Stimulated activated CD4-positive, alpha-beta T cell treated with anti-CD3 and anti-CD28 coated beads, Interleukin-4, amount 100 ng/mL, for 48 hours (primary cell): ENCODE measurements at places on chromosomes 11 and 22.

- DNase-seq: no peak
Observed at GRCh38 chr11:20008190-20008870, 151.9 kb downstream of the DBX1 start.

DNA sequence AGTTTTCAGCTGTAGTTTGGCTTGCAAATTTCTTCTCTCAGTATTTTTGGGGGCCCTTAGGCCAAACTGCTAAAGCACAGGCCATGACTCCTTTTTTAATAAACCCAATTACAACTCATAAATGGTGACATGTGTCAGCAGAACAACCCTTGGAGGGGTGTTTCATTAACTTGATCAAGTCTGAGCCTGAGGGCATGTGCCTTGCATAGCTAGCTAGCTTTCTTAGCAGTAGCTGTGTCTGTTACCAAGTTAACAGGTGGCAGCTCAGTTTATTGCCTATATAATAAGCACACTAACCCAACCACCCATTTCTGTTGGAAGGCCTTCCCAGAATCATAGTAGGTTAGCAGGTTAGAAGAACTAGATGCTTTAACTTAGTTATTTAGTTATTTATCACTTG is 950.3 kb upstream of the CCDC90B start:
- DNase-seq: no peak

- no peak for DNase-seq
Observed at GRCh38 chr11:107924306-107924705, 3.9 kb upstream of the RAB39A start.

- DNase-seq: peak; percentile 72
Observed at GRCh38 chr11:72668629-72669347, 5.4 kb downstream of the PDE2A start.

DNA sequence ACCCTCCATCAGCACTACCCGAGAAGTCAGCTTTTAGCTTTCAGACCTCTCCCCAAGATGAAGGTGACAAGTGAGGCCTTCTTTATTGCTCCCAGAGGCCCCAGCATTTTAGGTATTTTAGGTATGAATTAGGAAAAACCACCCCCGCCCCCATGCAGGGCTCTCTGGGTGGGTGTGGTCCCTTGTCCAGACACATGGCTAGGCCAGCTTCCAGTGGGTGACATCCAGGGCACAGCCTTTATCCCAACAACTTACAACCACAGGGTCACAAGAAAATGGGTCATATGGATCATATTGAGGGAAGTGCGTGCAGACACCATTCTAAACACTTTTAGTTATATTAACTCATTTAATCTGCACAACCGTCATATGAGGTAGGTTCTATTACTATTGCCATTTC is 42.1 kb downstream of the RIBC2 start:
- DNase-seq: no peak

DNA sequence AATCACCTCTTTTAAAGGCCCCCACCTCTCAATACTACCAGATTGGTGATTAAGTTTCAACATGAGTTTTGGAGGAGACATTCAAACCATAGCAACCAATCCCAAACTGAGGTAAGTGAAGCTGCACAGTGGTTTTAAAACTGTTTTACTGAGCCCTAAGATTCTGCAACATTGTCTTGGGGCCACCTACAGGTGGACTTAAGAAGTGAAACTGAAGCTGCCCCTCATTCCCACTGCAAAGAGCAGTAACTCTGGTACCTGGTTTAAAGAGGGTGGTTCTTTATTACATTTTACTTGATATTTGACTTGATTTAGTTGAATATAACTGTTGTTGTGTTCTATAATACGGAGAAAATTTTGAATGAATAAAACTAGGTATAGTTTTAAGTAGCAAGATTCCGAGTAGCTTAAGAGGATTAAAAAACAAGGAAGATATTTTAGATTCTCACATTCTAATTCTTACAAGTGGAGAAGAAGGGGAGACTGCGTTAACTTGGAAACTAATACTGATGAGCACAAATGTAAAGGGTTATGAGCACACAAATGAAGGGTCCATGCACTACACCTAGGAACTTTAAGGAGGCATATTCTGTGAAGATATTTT is 26.7 kb downstream of the SYT9 start:
- no peak for DNase-seq

DNA sequence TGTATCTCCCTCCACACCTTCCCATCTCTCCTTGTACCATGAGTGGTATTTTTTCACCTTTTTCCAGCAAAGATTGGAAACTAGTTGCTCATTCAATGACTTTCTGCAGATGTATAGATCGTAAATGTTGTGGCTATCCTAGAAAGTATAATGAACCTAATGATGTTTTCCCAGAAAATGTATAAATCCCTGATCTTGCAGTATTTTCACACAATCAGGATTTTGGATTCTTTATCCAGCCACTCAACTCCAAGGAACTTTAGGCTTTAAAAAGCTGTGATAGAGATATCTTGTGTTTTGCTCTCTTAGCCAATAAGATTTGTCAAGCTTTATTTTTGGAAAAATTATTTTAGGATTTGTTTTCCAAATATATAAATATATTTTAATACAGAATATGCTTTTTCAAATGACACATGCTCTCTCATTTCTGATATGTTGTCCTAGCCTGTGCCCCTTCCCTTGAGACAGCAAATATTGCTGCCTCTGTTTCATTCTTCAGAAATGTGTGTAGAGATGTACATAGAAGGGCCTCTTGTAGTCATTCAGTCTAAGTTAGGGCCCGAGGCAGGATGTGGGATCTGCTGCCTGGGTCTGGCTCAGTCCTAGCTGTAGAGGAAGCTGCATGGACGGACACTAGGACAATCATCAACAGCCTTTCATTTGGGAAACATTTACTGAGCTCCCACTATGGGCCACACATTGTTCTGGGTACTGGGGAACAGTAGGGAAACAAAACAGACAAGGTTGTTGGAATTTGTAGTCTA is 62.4 kb downstream of the NAV2 start:
- DNase-seq: no peak

DNA sequence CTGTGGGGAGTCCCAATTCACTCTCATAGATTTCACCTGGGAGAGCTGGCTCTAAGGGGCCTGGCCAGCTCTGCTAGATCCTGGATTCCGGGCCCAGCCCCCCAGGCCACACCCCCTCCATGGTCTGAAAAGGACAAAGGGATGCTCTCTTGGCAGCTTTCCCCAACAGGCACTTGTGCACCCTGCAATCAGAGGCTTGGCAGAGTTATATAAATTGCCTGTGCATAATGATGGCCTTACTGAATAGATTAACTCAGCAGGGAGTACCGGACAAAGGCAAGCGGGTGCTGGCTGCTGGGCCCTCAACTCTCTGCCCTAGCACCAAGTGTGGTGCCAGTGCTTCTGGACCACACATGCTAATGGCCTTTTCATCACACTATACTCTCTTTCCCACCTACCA is 461.6 kb downstream of the BUD13 start:
- no peak for DNase-seq

GRCh38 chr11:80925321-80925720 is 1484.5 kb upstream of the TENM4 start:
- no peak for DNase-seq

DNA sequence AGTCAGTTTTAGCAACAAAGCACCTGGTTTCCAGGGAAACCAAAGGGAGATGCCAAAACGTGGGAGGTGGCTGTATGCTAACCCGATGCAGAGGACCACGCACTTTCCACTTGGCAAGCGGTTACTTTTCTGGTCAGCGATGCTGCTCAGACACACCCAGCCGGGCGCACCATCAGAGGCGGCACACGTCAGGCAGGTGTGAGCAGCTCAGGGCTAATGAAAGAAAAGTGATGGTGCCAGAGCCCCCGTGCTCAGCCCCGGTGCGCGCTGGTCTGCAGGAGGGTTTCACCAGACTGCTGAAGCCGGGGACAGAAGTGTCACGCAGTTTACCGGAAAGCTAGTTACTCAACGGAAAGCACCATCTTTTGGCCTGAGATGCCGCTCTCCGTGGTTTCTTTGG is 5.7 kb downstream of the LTO1 start:
- DNase-seq: no peak

DNA sequence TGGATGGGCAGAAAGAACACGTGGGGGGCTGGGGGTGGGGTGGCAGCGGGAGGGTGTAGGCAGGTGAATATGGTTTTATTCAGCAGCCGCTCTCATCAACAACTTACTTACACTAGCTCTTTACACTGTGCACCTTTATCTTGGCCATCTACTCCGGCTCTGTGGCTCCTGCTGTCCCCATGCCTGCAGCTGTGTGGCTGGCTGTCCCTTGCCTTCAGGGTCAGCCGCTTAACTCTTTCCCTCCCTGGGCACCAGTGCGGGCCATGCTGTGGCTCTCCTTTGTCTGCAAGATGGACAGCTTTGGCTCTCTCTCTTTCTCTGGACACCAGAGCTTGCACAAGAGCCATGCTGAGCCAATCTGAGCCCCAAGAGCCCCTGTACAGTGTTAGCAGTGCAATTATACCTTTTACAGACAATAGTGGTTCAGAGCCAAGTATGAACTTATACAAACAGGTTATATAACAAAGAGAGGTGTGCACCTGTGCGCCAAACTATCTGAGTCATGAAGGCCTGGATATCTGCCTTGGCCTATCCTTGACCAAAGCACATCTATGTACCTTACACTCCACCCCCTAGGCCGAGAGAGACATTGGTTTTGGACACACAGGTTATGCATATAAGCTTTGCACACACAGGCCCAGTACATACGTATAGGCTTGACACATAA is 94.3 kb upstream of the CTSC start:
- DNase-seq: no peak

GRCh38 chr22:42270176-42270509 is 310 bp downstream of the TCF20 start:
- DNase-seq: no peak

DNA sequence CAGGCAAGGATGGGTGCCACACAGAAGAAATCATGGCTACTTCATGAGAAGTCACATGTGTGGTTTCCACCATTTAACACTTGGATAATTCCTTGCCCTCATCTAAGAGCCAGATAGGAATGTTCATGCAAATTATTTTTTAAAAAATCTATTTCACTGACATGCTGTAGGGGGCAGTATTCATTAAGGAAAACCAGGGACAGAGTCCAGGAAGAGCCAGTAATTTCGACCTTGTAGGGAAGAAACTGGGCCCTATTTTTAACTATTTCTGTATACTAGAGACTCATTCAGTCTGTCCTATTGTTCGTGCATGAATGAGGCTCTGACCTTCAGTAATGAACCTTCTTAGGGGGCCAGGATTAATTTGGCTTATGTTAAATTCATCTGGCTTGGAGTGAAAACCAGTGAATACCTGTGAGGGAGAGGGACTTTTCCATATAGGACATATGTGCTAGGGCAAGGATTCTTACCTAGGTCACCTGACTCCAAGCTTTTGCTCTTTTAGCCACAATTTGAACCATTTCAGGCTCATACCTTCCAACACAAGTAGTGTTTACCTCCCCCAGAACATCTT is 192.7 kb downstream of the NAV2 start:
- DNase-seq: no peak

DNA sequence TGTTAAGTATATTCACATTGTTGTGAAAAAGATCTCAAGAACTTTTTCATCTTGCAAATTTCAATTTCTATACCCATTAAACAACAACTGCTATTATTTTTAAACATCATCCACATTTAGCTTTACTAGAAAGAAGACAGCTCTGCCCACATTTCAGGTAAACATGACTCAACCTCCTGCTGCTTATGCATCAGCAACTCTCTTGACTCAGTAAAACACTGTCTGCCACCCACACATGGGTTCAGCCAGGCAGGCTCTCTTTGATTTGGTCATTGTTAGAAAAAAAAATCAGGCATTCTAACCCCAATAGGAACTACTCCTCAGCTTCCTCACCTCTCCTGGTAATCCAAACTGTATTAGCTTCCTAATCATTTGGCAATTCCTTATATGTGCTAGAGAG is 5.1 kb upstream of the ENDOD1 start:
- no peak for DNase-seq

- DNase-seq: no peak
Observed at GRCh38 chr11:58503361-58503856, 4.5 kb downstream of the OR5B21 start.

- no peak for DNase-seq
Observed at GRCh38 chr11:103582351-103582909, 454.0 kb upstream of the DDI1 start.

GRCh38 chr11:64917663-64917995 is 620 bp upstream of the ATG2A start:
- no peak for DNase-seq

DNA sequence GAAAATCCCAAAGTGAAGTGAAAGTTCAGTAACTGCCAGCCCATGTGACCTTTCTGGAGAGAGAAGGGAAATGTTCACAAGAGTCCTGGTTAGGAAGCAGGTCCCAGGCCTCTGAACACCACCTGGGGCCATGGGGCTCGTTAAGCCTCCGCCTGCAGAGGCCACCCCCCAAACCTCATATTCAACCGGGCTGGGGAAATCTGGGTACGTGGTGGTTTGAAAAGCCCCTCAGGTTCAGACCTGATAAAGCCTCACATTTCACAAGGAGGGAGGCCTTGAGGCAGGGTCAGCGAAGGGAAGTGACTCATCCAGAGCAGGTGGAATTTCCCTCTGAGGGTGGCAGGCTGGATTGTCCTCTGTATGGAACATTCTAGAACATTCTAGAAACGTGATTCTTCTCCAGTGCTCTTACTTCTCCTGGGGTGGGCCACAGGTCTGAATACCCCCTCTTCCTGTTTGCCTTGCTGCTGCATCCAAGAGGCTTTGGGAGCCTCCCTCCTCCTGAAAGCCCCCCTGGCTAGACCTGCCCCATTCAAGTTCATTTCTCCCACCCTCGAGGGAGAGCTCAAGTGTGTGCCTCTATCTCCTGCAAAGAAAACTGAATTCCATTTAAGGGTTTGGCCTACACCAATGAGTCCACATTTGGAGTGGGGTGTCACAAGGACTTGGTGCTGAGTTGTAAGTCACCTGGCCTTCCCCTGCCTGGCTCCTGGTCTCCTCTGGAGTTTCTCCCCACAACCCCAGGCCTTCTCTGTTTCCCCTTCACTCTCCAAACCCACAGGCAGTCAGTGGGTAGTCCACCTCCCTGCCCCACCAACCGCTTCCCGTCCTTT is 6.3 kb downstream of the FXYD2 start:
- peak; percentile 34 for DNase-seq

GRCh38 chr11:81655351-81655750 is 1078.3 kb downstream of the FAM181B start:
- no peak for DNase-seq

DNA sequence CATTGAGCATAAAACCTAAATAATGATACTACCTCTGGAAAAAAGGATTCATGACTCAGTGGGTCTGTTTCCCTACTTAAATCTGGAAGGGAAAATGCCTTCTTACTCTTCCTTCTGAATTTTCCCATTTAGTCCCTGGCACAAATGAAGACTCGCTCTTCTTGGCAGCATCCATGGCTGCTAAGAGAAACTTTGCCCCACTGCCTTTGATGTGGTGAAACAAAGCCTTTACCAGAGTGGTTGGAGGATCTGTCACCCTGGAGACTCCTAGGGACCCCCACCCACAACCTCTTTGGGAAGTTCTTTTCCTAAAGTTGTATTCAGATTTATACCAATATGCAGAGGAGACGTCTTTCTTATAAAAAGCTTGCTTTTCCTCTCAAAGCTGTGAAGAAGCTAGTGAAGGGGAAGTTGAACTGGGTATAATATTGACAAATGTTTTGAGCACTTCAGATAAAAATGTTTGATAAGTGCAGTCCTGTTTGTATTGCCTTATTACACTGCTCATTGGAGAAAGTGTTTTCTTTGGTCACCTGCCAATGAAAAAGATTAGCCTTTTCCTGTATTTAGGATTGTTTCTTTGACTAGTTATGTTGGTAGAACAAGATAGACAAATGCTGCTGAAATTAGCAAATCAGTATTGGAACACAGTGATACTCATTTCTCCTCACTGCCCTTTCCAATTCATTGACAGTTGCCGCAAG is 77.3 kb downstream of the ARFGAP2 start:
- DNase-seq: no peak

- DNase-seq: no peak
Observed at GRCh38 chr11:123093739-123094138, 31.8 kb upstream of the HSPA8 start.
